ENCODE measurements at places on chromosomes 11 and 22.

DNA sequence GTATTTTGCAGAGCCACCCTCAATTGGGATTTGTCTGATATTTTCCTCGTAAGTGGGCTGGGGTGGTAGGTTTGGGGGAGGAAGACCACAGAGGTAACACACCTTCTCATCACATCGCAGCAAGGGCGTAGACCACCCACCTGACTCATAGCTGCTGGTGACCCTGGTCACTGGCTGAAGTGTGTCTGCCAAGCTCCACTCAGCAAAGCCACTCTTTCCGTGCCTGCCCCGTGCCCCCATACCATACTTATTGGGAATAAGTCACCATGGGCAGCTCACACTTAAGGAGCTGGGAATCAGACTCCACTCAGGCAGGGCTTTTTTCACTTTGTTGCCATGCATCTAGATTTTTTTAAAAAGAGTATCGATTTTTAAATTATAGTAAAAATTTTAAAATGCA, 111.6 kb downstream of the PHF21B start:
- no peak for DNase-seq

GRCh38 chr11:75277211-75277805, 36.7 kb downstream of the TPBGL start:
- no peak for DNase-seq

GRCh38 chr11:56816259-56816658, 67.8 kb upstream of the OR9G4 start:
- no peak for DNase-seq

DNA sequence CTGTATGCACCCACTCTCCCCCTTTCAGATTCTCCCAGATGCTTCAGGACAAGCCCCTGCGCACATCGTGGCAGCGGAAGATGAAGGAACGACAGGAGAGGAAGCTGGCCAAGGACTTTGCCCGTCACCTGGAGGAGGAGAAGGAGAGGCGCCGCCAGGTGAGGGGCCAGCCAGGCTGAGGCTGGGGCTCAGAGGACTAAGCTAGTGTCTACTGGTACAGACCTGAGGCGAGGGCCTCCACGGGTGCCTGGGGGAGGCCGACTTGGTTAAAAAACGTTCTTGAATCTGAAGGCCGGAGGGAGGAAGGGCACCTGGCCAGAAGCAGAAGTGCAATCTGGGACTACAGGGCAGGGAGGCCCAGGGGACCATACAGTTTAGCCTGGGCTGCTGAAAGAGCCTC, 6.0 kb downstream of the CCDC86 start:
- no peak for DNase-seq

DNA sequence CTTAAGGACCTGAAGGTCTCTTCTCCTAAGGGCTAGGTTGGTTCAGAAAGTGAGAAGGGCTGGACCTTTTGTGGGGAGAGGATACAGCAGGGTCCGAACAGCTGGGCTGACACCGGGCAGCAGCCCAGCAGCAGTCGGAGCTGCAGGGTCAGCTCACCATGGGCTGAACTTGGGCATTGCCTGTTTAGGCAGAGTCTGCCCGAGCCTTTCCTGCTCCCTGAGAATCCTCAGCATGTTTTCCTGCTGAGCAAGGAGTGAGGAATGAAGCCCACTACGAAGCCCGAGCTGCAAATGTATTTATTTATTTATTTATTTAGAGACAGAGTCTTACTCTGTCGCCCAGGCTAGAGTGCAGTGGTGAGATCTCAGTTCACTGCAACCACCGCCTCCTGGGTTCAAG, 83.9 kb downstream of the PTPRJ start:
- DNase-seq = no peak

GRCh38 chr11:28675183-28675582, 567.0 kb downstream of the METTL15 start:
- no peak for DNase-seq

DNA sequence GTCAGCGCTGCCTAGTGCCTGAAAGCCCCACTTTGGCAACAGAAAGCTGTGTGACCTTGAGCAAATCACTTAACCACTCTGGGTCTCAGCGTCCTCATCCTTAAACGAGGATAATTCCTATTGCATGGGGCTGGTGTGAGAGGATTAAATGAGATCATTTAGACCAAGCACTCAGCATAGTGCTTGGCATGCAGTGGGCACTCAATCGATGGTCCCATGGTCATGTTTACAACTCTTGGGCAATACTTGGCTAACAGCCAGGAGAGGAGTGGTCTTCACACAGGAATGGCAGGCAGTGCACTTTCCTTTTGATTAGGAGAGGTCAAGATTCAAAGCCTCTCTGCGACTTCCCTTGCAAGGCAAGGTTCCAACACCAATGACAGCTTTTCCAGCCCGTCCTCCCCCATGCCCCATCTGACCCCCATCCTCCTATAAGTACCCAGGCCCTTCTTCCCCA, 14.1 kb downstream of the TNKS1BP1 start:
- DNase-seq = no peak

DNA sequence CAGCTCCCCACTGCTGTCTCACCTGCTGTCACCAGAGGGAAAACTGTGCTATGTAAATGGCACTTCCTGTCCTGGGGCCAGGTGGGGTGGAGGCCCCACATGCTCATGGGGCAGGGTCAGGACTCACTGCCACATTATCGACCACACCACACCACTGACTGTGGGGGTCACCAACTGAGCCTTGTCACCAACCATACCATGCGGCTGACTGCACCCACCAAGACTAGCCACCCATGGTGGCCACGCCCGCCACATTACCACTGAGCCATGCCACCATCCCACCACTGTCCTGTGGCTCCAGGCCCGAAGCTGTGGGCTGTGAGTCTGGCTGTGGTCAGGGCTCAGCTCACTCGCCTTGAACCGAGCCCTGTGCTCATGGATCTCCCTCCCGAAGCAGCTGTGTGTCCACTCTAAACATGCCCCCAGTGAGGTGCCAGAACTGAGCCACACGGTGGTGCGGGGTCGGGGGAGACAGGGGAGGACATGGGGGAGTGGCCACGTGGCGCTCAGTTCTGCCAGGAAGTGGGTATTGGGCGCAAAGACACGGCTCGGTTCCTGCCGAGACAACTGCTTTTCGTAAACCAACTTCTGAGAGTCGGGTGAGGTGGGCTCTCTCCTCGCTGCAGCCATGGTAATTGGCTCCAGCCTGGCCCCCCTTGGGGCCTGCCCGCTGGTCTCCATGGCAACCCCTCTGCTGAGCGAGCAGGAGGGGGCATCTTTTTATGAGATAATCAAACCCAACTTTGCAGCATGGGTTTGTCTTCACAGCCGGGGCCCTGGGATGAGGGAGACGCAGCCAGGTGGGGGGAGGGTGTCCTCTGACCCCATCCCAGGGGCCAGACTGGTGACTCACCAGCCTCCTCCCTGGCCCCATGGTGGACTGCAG, 23.2 kb downstream of the RTN4R start:
- DNase-seq = peak; percentile 26

DNA sequence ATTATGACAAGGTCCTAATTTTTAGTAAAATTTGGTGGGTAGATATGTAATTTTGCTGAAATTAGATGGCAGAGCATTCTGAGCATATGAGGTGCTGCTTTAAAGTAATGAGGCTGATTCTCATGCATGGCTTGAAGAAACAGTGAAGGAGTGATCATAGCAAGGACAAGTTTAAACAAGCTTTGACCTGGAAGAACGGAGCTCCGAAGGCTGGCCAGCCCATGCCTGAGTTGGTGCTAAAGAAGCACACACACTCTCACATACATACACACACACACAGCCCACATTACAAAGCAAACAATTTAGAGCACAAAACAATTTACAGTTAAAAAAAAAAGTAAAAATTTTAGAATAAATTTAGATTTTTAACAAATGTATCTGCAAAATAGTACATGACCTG, 150.7 kb downstream of the DCDC1 start:
- no peak for DNase-seq

- no peak for DNase-seq
Measured at GRCh38 chr11:69511358-69512055, 30.0 kb downstream of the LINC01488 start.

GRCh38 chr11:76455331-76455730, 10.5 kb downstream of the EMSY start:
- DNase-seq = no peak

- peak; percentile 23 for DNase-seq
Measured at GRCh38 chr22:26579331-26579886, 10.5 kb downstream of the TPST2 start.

DNA sequence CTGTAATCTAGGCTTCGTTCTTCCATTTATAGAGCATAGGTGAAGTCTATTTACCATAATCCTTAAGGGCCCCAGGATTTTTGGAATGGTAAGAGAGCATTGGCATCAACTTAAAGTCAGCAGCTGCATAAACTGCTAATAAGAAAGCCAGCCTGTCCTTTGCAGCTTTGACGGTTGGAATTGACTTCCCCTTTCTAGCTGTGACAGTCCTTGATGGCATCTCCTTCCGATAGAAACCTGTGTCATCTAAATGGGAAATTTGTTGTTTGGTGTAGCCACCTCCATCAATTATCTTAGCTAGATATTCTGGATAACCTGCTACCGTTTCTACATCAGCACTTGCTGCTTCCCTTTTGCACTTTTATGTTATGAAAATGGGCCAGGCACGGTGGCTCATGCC, 58.0 kb upstream of the GLYATL1B start:
- no peak for DNase-seq

- DNase-seq = no peak
Measured at GRCh38 chr22:38348751-38349496, 31.7 kb upstream of the CSNK1E start.

DNA sequence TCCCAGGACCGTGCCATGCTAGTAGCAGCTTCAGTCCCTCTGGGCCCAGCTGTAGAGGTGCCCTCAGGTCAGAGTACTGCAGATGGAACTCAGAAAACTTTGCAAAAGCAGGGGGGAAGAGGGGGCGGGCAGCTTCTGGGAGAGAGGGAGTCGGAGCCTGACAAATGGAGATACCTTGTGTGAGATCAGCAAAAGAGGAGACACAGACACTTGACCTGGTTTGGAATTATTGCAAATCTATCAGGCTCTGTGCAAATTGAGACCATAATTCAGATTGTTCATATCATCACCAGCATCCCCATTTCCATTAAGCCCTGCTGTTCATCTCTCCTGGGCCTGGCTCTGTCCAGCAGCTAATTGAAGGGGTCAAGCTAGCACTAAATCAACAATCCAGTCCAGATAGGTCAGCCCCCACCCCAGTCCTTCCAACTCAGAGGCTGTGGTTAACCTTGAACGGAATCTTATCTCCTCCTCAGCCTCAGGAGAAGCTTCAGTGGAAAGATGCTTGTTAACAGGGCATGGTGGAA, 292.6 kb upstream of the PLET1 start:
- DNase-seq = no peak

DNA sequence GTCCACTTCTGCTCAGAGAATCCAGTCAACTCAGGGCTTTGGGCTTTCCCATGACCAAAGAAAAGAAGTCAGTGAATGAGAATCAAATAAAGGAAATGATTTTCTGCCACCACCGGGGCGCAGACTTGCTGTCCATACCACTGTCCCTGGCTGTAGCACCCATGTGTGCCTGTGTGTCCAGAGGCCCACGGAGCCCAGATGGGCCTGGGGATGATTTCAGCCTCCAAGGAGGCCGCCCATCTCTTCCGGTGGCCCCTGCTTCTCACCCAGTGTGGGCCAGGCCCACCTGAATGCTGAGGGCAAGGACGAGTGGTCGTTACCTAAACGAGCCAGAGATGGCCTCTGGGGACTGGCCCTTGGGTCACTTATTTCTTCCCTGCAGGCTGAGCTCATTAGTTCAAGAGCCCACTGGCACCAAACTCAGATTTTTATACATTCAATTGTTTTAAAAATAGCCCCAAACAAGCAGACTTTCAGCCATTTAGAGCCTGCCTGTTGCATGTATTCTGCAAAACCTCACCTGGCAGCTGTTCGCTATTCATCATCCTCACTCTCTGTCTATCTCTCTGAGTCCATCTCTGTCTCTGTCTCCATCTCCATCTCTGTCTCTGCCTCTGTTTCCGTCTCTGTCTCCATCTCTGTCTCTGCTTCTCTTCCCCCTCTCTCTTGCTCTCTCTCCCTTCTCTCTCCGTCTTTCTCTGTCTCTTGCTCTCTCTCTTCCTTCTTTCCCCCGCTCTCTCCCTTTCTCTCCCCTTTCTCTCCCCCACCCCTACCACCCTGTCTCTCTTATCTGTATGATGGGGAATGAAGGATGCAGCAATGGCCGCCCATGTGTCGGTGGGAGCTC, 24.2 kb downstream of the KRTAP5-5 start:
- DNase-seq = no peak

DNA sequence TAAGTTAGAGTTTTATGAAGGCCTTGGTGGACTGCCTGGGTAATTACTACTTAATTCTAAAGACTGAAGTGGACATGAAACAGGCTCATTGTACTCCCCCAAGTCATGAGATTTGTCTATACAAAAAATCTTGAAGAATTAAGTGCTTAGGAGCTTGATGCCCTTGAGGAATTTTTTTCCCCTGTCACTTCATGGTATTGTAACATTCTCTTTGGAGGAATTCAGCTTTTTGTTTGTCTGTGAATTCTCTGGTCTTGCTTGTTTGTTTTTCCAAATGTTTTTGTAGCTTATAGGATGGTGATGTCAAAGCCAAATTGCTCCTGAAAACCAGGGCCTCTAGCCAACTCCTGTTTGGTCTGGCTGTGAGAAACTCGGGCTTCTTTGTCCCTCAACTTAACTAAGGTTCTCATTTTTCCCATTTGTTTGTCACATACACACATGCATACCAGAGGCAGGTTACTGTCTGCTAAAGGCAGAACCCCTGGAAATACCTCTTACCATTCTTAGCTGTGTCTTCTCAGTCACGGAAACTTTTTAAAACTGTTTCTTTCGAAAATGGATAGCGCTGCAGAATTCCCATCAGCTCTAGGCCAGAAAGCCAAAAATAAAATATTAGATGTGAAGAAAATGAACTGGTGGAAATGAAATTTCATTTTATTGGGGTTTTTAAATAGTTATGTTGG, 66.9 kb downstream of the AMOTL1 start:
- no peak for DNase-seq

DNA sequence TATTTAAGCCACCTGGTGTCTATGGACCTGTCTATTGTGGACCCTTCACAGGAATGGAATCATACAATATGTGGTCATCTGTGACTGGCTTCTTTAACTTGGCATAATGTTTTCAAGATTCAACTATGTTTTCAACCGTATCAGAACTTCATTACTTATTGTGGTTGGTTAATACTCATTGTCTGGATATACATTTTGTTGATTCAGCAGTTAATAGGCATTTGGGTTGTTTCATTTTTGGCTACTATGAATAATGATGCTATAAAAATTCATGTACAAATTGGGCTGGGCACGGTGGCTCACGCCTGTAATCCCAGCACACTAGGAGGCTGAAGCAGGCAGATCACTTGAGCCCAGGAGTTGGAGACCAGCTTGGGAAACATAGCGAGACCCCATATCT, 2.5 kb upstream of the RAPSN start:
- DNase-seq = no peak

DNA sequence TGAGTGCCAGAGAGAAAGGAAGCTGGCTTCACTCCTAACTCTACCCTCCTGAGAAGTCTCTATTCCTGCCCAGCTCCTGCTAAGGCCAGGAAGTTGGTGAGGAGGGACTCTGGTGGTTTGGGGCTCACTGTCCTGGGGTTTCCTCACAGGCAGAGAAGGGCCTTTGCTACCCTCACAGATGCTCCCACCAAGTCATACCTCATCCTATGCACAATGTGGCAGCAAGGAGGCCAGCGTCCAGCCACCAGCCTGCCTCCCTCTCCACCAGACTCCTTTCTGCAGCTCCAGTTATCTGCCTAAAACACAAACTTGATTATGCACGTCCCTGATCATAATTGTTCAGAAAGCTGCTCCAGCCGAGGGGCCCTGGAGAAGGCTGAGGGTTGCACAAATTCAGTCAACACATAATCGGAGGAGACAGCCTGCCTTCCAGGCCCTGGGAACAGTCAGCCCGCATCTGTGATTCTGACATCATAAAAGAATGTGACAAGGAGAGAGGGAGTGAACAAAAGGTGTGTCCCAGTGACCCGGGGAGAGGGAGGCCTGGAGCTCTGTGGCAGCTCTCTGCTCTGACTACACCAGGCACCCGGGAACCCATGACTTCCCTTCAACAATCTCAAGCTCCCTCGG, 28.8 kb downstream of the DKK3 start:
- DNase-seq = no peak

All from stimulated activated CD8-positive, alpha-beta memory T cell treated with anti-CD3 and anti-CD28 coated beads, Interleukin-15, amount 100 ng/mL, for 1 hour (primary cell).